Amygdala (tissue), 56 donors: ENCODE measurements at places on chromosomes 12 and 14.

DNA sequence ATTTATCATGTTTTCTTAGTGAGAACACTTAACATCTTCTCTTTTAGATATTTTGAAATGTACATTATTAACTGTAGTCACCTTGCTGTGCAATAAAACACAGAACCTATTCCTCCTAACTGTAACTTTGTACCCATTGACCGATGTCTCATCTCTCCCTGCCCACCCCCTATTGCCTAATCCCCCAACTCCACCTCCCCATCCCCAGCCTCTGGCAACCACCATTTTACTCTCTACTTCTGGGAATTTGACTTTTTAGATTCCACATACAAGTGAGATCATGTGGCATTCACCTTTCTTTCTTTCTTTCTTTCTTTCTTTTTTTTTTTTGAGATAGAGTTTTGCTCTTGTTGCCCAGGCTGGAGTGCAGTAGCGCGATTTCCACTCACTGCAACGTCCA is 4.4 kb upstream of the CCDC198 start:
- no peak for DNase-seq

GRCh38 chr14:54646626-54647025 is 79.7 kb downstream of the SAMD4A start:
- DNase-seq, result no peak

DNA sequence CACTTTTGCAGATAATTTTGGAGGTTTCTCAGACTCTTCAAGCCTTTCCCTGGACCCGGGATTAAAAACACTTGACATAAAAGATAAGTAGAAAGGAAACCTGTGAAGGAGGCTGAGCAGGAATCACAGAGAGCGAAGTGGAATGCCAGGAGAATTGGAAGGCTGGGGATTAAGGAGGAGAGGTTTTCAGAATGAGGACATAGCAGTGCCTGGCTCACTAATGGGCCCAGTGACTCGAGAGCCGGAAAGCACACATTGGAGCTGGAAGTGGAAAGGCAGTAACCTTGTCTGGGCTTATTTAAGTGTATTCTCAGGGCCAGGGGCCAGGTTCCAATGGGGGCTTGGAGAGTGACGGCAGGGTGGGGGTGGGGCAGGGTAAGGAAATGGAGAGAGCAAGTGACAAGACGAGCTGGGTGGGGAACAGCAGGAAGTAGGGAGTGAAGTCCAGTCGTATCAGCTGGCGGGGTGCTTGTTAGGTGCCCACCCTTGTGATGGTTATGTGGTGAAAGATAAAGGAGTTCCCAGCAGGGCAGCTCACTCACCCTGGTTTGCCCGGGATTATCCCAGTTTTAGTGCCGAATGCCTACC is 13.1 kb downstream of the EVL start:
- DNase-seq, result no peak

DNA sequence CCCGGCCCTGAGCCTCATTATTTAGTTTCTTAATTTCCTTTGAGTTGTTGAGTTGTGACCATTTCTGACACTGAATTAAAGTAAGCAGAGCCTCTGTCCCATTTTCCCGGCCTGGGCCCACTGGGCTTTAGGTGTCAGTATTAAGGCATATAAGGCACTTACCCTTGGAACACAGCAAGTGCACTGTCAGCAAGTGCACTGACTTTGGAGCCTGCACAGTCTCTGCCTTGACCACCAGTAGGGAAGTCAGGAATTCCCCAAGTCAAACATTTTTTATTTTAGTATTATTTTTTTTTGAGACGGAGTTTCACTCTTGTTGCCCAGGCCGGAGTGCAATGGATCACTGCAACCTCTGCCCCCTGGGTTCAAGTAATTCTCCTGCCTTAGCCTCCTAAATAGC is 56.6 kb downstream of the MAX start:
- no peak for DNase-seq

DNA sequence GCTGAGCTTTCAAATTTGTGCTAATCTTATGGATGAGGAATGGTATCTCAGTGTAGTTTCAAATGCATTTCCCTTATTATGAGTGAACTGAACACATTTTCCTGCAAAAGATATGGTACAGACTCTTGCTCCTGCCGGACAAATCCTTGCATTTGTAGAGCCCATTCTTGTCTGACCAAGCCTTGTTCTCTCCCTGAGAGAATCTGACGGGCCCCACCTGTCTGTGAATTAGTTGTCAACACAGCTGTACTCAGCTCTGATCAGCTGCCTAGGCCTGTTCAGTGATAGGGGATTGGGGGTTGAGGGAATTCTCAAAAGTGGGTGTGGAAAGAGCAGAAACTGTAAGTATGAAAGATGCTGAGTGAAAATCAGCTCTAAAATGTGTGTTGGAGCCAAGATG is 42.8 kb upstream of the SCN8A start:
- no peak for DNase-seq

DNA sequence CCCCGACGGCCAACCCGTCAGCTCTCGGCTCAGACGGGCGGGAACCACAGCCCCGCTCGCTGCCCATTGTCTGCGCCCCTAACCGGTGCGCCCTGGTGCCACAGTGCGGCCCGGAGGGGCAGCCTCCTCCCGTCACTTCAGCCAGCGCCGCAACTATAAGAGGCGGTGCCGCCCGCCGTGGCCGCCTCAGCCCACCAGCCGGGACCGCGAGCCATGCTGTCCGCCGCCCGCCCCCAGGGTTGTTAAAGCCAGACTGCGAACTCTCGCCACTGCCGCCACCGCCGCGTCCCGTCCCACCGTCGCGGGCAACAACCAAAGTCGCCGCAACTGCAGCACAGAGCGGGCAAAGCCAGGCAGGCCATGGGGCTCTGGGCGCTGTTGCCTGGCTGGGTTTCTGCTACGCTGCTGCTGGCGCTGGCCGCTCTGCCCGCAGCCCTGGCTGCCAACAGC is at the start of gene WNT1:
Gene WNT1 (plus strand): TSS at position 32 of the 450 bp plus-strand sequence. CDS start 329 bp downstream, at position 361.
- DNase-seq, result no peak
